ENCODE measurements at places on chromosomes 4 and X.
A peak's percentile ranks its signal among the peaks of the same experiment; 100 is the strongest.

GRCh38 chr4:155734065-155734464 is 24.8 kb upstream of the GUCY1B1 start:
- DNase-seq: no peak

GRCh38 chr4:88008122-88008742 is 797 bp downstream of the PKD2 start:
- peak; percentile 21 for DNase-seq

- no peak for DNase-seq
These were observed 466.7 kb downstream of the NKX6-1 start for GRCh38 chr4:84032372-84032771.

- DNase-seq: no peak
These were observed 93.2 kb upstream of the ATP8A1 start for GRCh38 chr4:42750091-42750490.

DNA sequence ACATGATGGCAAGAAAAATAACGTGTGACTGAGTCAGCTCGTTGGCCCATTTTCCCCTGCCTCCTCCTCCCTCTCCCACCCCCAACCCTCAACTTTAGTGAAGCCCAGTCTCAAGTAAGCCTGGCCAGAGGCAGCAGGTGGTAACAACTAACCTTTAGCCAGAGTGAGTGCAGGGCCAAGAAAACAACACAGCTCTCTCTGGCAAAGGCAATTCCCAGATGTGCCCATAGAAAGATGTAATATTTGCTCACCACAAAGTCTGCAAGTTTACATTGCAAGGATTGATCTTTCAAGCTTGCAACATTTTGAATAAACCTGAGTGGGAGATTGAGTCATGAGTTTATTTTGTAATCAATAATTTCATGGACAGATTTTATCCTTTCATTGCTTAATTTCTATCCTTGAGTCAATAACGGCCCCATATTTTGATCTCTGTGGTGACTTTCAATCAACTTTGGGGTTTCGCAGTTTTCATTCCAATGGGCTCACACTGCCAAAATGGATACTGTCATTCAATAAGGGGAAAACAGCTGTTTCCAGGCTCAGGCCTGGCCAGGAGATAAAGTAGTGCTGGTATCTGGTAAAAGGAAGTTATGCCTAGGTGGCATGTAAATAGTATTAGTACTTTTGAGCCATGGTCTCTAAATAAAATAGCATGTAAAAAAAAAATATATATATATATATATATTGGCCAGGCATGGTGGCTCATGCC is 130.7 kb upstream of the TMEM164 start:
- DNase-seq: no peak

- no peak for DNase-seq
These were observed 120.8 kb downstream of the SMIM20 start for GRCh38 chr4:26034849-26035248.

Measured in hematopoietic multipotent progenitor cell treated with erythropoietin and hydrocortisone succinate and interleukin-3 and kit ligand, for 15 days (in vitro differentiated cells).